Caco-2 (cell line): ENCODE measurements at places on chromosomes 2 and 18. TPM values are rescaled to one million over a fixed set of nuclear protein-coding genes. Genes with fewer than 3 reads are reported as not detected.

The CACNB4 gene
- total RNA-seq = 1.00 and 1.0 TPM in 2 replicates

The GCA gene
- 29.2 and 29.4 TPM in 2 replicates for total RNA-seq

The MARCO gene
- total RNA-seq = 0.43 TPM in 1 of 2 replicates, not detected in the other

The SLC5A7 gene
- not detected in 2 replicates for total RNA-seq

- H3K36me3 ChIP-seq = no peaks in the 10 kb centered on the region
- no peak overlapping the region for H3K27ac ChIP-seq
- no peak for DNase-seq
- H3K4me3 ChIP-seq = no peak overlapping the region
- H3K4me1 ChIP-seq = no peaks in the 10 kb centered on the region
Observed at GRCh38 chr18:45136381-45137086, 455.8 kb downstream of the SETBP1 start.

GRCh38 chr2:216967889-216968288 is 108.0 kb upstream of the TNP1 start:
- H3K4me1 ChIP-seq = no peaks in the 10 kb centered on the region
- H3K36me3 ChIP-seq = no peaks in the 10 kb centered on the region

DNA sequence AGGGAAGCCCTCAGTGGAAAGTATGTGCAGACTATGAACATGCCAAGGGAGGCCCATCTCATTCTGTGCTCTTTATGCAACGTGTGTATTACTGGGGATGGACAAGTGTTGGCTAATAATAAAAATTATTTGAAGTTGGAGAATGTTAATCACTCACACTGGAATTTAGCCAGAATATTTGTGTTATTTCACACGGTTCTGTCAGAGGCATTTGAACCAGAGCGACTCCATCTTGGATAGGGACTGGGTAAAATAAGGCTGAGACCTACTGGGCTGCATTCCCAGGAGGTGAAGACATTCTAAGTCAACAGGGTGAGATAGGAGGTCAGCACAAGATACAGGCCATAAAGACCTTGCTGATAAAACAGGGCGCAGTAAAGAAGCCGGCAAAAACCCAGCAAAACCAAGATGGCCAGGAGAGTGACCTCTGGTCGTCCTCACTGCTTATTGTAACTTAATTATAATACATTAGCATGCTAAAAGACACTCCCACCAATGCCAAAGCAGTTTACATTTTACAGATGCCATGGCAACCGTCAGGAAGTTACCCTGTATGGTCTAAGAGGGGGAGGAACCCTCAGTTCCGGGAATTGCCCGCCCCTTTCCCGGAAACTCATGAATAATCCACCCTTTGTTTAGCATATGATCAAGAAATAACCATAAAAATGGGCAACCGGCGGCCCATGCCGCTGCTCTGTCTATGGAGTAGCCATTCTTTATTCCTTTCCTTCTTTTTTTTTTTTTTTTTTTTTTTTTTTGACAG is 2.6 kb upstream of the FZD5 start:
- H3K27me3 ChIP-seq = no peaks in the 10 kb centered on the region
- H3K4me3 ChIP-seq = no peak overlapping the region
- peaks cover 48% of the 10 kb centered on the region for H3K4me1 ChIP-seq
- peak overlapping the region; percentile 88 for H3K27ac ChIP-seq
- peak; percentile 40 for DNase-seq
- peaks cover 4% of the 10 kb centered on the region for H3K36me3 ChIP-seq

DNA sequence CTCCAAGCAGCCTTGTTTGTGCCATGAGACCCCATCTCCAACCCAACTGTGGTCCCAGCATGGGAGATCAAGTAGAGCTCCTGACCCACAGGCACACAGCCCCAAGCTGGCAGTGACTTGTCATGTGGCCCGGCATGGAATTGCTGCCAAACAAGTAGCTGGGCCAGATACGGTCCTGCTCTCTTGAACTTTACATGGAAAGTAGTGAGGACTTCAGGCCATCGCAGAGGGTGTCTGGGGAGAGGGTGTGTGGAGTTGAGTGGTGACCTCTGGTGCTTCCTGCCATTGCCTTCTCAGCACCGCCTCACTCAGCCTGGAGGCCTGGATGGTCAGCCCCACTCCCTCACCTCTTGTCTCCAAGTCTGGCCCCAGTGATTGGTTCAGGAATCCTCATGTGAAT is 10.9 kb upstream of the SLC4A3 start:
- no peak for DNase-seq
- no peaks in the 10 kb centered on the region for H3K4me1 ChIP-seq
- H3K4me3 ChIP-seq = no peak overlapping the region
- H3K27ac ChIP-seq = no peak overlapping the region
- H3K27me3 ChIP-seq = no peaks in the 10 kb centered on the region

GRCh38 chr2:70523996-70524965 is 29.3 kb downstream of the TGFA start:
- H3K27me3 ChIP-seq = no peaks in the 10 kb centered on the region
- no peaks in the 10 kb centered on the region for H3K36me3 ChIP-seq
- DNase-seq = no peak
- no peaks in the 10 kb centered on the region for H3K4me1 ChIP-seq

DNA sequence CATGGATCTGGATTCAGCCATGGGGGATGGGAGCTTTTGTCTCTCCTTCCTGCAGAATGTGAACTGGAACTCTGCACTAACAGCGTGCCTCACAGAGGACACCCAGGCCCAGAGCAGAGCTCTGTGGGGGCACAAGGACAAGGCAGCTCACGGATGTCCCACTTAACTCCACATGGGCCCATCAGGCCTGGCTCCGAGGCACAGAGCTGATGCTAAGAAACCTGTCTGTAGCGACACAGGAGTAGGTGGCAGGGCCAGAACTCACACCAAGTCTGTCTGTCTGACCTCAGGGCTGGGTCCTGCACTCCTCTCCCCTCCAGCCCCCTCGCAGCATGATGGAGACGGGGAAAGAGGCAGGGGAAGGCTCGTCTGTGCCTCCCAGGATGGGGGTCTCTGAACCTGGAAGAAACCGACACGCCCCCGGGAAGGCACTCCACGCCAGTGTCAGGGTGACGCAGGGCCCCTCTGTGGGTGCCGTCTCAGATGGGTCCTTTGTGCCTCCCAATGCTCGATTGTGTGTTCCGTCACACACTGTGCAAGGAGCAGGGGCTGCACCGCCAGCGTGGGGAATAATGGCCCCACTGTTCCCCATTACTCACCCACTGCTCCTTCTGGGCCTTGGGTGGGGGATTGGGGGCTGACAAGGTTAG is 36.6 kb downstream of the FAM178B start:
- no peaks in the 10 kb centered on the region for H3K4me1 ChIP-seq
- H3K27me3 ChIP-seq = no peaks in the 10 kb centered on the region
- H3K4me3 ChIP-seq = no peak overlapping the region
- DNase-seq = no peak
- H3K36me3 ChIP-seq = no peaks in the 10 kb centered on the region

- no peaks in the 10 kb centered on the region for H3K27me3 ChIP-seq
- no peak overlapping the region for H3K27ac ChIP-seq
- H3K4me1 ChIP-seq = no peaks in the 10 kb centered on the region
Observed at GRCh38 chr2:174759381-174760065, 4.7 kb downstream of the CHRNA1 start.

- H3K4me3 ChIP-seq = peak overlapping the region; percentile 72
- peak overlapping the region; percentile 69 for H3K27ac ChIP-seq
Observed at GRCh38 chr18:50879302-50880118, 592 bp downstream of the ME2 start.
